HFFc6 (cell line): ENCODE measurements at places on chromosomes 4 and X. TPM values are rescaled to one million over a fixed set of nuclear protein-coding genes. Genes with fewer than 3 reads are reported as not detected.

DNA sequence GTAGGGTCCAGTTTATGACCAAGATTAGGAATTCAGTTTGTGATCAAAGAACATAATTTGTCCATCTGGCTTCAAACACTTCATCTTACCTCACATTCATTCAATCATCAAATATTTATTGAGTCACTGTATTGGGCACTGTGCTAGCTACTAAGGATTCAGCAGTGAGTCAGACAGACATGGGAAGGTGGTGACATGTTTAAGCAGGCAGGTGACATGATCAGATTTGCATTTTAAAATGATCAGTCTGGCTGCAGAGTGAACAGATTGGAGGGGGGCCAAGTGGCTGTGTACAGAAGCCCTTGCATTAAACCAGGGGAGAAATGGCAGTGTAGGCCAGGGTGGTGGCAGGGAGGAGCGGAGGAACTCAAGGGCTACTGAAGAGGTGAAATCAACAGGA, 25.1 kb upstream of the APLN start:
- no peak overlapping the region for H3K27ac ChIP-seq
- peaks cover 16% of the 10 kb centered on the region; the same call in 1 of the 2 replicates for H3K4me1 ChIP-seq
- H3K4me3 ChIP-seq: no peak overlapping the region
- H3K36me3 ChIP-seq: no peaks in the 10 kb centered on the region
- no peak for DNase-seq

GRCh38 chr4:54423066-54423465, 194.0 kb downstream of the PDGFRA start:
- no peak overlapping the region for H3K27ac ChIP-seq
- H3K36me3 ChIP-seq: no peaks in the 10 kb centered on the region
- DNase-seq: peak; percentile 43
- H3K4me1 ChIP-seq: peaks cover 10% of the 10 kb centered on the region
- peaks cover 11% of the 10 kb centered on the region for H3K27me3 ChIP-seq

GRCh38 chrX:32778965-32779364, 432.4 kb downstream of the DMD start:
- H3K36me3 ChIP-seq: no peaks in the 10 kb centered on the region
- no peaks in the 10 kb centered on the region for H3K4me1 ChIP-seq
- no peaks in the 10 kb centered on the region for H3K27me3 ChIP-seq
- DNase-seq: no peak
- no peak overlapping the region for H3K27ac ChIP-seq

The MAGEB17 gene
- not detected in 3 replicates for total RNA-seq

DNA sequence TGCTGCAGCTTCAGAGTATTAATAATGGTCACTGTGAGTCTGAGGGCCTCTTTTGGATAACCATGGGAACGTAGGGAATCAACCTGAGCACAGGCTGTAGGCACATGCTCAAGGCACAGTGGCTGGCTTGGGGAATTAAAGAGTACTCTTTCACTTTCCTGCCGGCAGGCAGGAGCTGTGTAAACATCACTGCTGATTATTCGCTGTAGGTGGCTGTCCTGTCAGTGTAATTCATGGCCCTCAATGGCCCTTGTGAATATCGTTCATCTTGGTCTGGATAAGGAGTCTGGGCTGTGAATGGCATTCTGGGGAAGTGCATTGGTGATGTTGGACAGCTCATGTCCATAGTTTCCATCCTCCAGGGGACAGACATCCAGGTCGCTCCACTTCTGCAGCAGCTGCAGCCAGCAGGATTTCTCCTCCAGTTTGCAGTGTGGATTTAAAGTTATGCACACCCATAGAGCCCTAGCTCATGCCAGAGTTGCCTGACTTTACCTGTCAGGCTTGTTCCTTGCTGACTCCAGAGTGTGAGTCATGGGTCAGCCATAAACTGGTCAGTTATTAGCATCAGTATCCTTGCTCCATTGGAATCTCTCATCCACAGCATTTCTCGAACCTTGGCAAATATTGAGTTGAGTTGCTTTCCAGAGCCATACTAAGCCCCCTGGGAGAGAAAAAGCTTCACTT, 43.0 kb downstream of the C4orf33 start:
- peaks cover 3% of the 10 kb centered on the region; the same call in 1 of the 2 replicates for H3K27me3 ChIP-seq
- no peak overlapping the region for H3K4me3 ChIP-seq
- DNase-seq: no peak
- H3K4me1 ChIP-seq: no peaks in the 10 kb centered on the region
- H3K27ac ChIP-seq: no peak overlapping the region

DNA sequence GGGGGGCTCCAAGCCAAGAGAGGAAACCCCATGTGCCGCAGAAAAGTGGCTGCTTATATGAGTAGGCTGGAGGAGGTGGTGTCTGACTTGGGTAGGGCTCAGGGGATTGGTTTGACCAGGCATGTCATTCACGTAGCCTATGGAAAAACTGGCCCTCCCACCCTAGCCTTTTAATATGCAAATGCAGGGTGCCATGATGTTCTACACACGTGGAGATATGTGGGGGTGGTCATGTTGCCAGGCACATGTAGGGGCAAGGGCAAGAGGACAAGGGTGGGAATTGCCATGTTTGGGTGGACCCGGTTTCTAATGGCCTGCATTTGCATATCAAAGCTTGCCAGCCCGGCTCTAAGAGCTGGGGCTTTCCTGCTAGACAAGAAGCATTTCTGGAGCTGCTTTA, 86.9 kb upstream of the SHISA3 start:
- H3K27ac ChIP-seq: no peak overlapping the region
- H3K4me3 ChIP-seq: no peak overlapping the region
- no peaks in the 10 kb centered on the region for H3K4me1 ChIP-seq
- peaks cover 2% of the 10 kb centered on the region; the same call in 1 of the 2 replicates for H3K27me3 ChIP-seq

- no peak overlapping the region for H3K4me3 ChIP-seq
- no peaks in the 10 kb centered on the region for H3K4me1 ChIP-seq
- H3K36me3 ChIP-seq: no peaks in the 10 kb centered on the region
- DNase-seq: no peak
- H3K27me3 ChIP-seq: peaks cover 2% of the 10 kb centered on the region; the same call in 1 of the 2 replicates
These were observed 57.3 kb downstream of the STOX2 start for GRCh38 chr4:183962419-183962818.

The MAGED4 gene
- 35.9 and 54.8 TPM in 2 replicates for total RNA-seq

The GPC4 gene
- total RNA-seq: not detected in 3 replicates

The CT47B1 gene
- total RNA-seq: not detected in 3 replicates

The SYAP1 gene
- 35.3 to 39.4 TPM (median 39.2 TPM) in 3 replicates for total RNA-seq
